ENCODE measurements at places on chromosomes 1 and 21. TPM values are rescaled to one million over a fixed set of nuclear protein-coding genes. Genes with fewer than 3 reads are reported as not detected.

The OR2T33 gene
- not detected for total RNA-seq

The BLACAT1 gene
- not detected for total RNA-seq

The TRAF3IP3 gene
- 2.3 TPM for total RNA-seq

The KCNT2 gene
- total RNA-seq, result not detected

The SH2D1B gene
- 0.82 TPM for total RNA-seq

The NCMAP gene
- not detected for total RNA-seq

The TSEN15 gene
- total RNA-seq, result 8.2 TPM

The CEP170 gene
- 7.5 TPM for total RNA-seq

The TSPAN1 gene
- 1,657 TPM for total RNA-seq

The SLC9C2 gene
- total RNA-seq, result not detected

The CLDN14 gene
- not detected for total RNA-seq

The CLIC6 gene
- total RNA-seq, result 3.7 TPM

The PPM1J gene
- 1.7 TPM for total RNA-seq
